Astrocyte (in vitro differentiated cells and primary cell): ENCODE measurements at places on chromosomes 6 and 20.

DNA sequence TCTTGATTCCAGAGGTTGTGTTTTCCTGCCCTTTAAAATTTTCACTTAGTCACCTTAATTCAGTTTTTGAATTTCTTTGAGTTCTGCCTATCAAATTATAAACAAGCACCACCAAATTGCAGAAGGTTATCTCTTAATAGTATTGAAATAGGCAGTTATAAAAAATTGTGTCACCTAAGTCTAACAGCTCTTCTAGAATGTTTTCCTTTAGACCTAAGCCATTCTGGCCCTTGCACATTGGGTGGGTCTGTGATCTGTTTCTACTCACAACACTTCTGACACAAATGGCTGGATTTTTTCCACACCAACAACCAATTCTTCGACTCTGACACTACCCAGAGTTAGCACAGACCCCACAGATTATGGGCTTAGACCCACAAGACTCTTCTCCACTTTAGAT, 101.9 kb downstream of the CARMIL1 start:
- no peaks in the 10 kb centered on the region for H3K27me3 ChIP-seq

- no peaks in the 10 kb centered on the region for H3K36me3 ChIP-seq
- DNase-seq, result no peak
- no peaks in the 10 kb centered on the region for H3K4me1 ChIP-seq
- no peak overlapping the region for H3K27ac ChIP-seq
Observed at GRCh38 chr6:143348531-143348930, 102.0 kb downstream of the ADAT2 start.

GRCh38 chr6:154648188-154648887, 84.9 kb upstream of the SCAF8 start:
- no peaks in the 10 kb centered on the region for H3K36me3 ChIP-seq
- DNase-seq, result no peak
- peaks cover 3% of the 10 kb centered on the region for H3K4me1 ChIP-seq
- H3K4me3 ChIP-seq, result no peak overlapping the region

DNA sequence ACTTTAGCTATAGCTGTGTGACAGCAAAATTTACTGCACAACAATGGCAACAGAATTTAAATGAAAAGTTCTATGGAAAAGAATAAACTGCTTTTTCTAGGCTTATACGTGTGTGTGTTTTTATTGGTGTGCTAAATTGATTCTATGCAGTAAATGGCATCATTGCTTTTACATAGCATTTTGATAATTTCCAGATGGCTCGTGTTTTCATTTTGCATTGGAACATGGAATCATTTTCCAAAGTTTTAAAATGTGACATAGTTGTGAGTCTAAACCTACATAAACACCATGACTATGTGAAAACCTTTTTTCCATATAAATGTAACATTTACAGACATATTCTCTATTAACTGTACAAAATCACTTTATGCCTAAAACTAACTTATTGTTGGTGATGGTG, 127.8 kb downstream of the SIM1 start:
- H3K4me1 ChIP-seq, result no peaks in the 10 kb centered on the region
- H3K27ac ChIP-seq, result no peak overlapping the region
- no peak overlapping the region for H3K4me3 ChIP-seq
